CD4-positive, alpha-beta T cell treated with Interleukin-17A for 4 hours (primary cell): ENCODE measurements at places on chromosomes 13 and 19.

DNA sequence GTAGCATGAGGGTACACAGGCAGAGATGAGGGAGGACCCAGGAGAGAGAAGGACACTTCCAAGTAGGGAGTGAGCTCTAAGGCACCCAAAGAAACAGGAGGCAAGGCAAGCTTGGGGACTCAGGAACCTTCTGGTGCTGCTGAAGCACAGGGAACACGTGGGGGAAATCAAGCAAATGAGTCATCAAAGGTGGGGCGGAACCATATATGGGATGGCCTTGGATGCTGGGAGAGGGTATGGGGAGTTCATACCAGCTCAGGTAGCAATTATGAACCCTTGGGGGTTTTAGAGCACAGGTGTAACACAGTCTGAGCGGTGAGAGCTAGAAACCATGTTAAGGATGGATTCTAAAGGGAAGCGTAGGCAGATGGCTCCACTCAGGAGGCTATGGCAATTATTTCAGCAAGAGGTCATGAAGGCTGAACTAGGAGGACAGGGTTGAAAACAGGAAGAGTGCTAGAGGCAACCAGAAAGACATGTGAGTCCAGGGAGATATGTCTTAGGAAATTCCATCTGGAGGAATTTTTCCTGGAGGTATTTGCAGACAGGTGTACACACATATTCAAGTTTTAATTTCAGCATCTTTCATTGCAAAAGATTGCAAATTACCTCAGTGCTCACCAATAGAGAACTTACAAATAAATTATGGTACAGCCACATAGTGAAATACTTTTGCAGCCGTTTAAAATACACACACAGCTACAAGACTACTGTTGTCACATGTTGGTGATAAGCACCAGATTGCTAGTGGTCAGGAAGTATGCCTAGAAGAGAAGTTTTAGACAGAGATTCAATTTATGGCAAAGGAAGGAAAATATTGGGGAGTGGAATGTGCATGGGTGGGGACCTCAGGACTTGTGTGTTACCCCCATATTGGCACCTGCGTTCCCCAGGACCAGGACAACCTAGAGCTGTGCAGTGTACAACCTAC lies 77.0 kb downstream of the STARD13 start:
- DNase-seq, result no peak

- no peak for DNase-seq
These were observed 1.4 kb upstream of the PLIN4 start for GRCh38 chr19:4519521-4520277.

DNA sequence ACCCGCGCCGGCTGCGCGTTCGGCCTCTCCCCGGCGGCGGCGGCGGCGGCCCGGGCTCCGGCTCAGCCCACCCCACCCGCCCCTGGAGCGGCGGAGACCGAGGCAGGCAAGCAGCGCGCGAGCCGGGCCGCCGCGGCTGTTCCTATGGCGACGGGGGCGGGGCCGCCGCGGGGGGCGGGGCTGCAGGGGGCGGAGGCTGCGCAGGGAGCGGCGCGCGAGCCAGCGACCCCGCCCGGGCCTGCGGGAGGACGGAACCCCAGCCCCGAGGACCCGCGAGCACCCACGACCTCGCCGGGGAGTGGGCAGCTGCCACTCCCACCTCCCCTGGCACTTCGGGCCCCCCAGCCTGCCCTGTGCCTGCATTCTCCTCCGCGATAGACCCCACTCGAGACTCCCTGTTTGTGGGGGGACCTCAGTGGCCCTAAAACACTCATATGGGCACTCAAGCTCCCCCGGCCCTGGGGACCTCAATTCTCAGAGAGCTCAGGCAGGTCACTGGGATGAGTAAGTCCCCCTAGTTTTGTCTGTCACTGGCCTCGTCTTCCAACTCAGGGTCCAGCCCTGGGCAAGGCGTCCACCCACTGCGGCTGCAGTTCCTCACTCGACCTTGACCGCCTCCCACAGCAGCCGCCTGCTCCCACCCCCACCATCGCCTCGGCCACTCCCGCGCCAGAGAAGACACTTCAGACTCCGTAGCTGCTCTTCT lies at the start of gene CTXN1:
Gene CTXN1 (minus strand): TSS at position 115 of the 706 bp plus-strand sequence. CDS start 597 bp downstream, outside the sequence.
- DNase-seq, result peak; percentile 85

DNA sequence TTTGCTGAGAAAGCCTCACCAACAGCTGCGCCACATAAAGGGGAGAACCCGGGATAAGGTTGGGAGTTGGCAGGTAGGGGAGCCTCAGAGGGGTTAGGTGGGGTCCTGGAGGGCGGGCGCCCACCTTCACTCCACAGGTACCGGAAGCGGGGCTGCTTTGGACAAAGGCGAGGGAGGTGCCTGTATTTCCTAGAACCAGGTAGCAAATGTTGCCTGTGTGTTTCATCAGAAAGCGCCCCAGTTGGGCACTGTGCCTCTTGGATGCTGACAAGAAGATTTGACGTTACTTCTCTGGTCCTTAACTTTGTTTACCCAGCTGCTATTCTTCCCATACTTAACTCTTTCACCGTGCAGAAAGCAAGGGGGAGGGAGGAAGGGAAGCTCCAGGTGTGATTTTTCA lies 278.9 kb downstream of the ZNF536 start:
- DNase-seq, result no peak

GRCh38 chr13:59203855-59204254 lies 959.9 kb downstream of the DIAPH3 start:
- no peak for DNase-seq

- DNase-seq, result no peak
These were observed 616.6 kb downstream of the FGF9 start for GRCh38 chr13:22287343-22287920.

GRCh38 chr19:23787106-23787505 lies 28.4 kb upstream of the ZNF681 start:
- no peak for DNase-seq

DNA sequence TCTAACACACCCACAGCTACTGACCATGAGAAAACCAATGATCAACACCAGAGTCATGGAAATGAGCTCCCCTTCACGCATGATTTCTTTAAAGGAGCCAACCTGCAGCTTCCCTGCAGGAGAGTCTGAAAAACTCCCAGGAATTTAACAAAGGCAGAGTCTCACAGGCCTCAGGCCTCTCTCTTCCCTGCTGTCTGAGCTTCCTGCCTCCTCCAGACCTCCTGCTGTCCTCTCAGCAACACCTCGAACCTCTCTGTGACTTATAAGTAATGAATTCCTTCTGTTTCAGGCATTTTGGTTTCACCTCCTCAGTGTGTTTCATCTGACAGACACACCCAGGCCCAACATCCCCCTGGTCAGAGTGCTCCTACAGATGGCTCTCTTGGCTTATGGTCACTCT lies 1044.4 kb downstream of the UQCRFS1 start:
- no peak for DNase-seq

GRCh38 chr19:31943191-31943661 lies 402.2 kb upstream of the ZNF507 start:
- no peak for DNase-seq

DNA sequence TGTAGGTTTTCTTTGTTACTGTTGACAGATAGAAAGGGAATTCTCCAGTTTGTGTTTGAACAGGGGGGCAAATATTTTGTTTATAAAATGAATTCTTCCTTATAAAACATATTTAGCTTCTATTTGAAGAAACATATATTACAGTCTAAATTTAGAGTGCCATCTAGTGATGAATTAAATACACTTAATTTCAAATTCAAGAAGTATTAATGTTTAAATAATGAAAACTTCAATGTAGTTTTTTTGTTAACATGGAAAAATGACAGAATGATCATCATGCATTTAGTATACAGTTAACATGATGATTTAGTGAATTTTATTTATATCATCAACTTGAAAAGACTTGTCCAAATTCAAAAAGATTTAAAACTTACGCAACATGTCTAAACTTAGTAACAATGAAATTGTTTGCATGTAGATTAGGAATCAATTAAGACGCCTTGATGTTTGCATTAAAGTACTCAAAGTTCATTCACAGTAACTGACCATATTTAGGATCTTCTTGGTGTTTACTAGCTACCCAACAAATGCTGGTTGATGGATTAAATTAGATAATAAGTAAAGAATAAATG lies 765.9 kb upstream of the SLITRK1 start:
- DNase-seq, result no peak

GRCh38 chr13:21637296-21637695 lies 33.3 kb upstream of the MICU2 start:
- peak; percentile 52 for DNase-seq

DNA sequence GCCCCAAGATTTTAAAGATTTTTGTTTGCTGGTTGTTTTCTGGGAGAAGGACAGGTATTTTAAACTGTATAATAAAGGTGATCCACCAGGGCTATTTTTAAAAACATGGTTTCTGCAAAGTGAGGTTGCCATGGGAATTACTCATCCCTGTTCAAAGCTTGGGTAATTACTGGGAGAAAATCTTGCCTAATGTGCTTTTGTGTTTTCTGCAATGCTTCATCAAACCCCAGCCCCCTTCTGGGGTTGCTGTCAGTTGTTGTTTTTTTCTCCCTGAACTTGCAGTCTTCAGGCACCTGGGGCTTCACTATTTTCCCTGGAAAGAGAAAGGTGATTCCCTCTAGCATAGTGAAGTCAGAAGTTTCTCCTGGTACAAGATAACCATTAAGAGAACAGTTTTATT lies 277.2 kb downstream of the NALCN start:
- DNase-seq, result no peak
